ENCODE measurements at places on chromosomes 7 and 10.

DNA sequence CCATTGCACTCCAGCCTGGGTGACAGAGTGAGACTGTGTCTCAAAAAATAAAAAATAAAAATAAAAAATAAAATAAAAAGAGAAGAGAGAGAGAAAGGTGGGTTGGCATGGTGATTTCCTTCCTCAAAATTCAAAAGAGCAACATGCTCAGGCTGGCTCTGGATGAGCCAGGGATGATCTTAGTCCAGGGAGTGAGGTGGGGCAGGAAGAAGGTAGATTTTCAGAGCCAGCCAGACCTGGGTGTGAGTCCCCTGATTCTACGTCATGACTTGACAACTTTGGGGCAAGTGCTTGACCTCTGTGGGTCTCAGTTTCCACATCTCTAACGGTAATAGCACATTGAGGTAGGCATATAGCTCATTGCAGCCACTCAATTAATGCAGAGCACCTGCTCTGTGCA lies 109.4 kb upstream of the CTBP2 start:
- DNase-seq: no peak

GRCh38 chr10:21511946-21512572 lies 13.4 kb downstream of the SKIDA1 start:
- DNase-seq: no peak

- no peak for DNase-seq
These were observed 83.5 kb downstream of the ZMYND11 start for GRCh38 chr10:218798-219197.

DNA sequence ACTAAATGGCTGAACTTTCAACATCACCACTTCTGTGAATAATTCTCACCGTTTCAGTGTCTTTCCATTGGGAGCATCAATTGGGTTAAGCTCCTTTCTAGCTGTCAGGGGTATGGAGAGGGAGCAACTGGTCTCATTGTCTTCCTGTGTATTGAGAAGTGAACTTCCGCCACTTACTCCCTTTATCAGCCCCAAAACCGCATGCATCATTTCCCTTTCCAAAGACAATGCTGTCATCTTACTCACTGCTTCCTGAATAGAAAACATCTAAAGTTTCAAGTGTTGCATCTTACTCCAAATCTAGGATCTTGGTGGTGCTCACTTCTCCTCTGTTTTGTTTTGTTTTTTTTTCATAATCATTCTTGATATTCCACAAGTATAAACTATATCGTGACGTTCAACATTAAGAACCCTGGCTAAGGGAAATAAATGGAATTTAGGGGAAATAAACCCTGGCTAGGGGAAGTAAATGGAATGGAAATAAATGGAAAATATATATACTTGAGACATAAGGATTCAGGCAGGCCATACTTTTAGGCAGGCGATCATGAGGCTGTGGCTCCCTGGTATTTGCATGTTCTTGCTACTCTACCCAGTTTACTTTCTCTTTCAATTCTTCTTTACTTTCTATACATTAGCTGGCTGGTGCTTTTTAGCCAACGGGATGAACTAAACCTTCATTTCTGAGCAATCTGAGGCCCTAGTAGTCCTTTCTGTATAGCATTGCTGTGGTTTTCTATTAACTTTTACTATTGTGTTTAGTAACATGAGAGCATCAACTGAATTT lies 371.9 kb downstream of the BMPER start:
- DNase-seq: no peak

DNA sequence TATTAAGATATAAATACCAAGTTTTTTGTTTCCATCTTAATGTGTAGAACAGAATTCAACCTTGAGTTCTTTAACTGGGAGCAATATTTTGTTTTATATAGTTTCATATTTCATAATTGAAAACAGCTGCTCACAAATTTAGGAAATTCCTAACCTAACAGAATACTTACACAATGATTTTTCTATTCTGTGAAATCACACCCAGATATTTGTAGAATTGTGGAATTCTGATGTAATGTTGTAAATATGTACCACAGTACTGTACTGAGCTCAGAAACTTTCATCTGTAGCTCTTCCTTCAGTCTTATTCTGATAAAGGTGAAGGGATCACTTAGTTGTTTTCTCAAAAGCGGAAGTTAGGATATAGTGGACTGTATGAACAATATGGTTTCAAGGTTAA lies 143.4 kb upstream of the GLI3 start:
- DNase-seq: no peak

DNA sequence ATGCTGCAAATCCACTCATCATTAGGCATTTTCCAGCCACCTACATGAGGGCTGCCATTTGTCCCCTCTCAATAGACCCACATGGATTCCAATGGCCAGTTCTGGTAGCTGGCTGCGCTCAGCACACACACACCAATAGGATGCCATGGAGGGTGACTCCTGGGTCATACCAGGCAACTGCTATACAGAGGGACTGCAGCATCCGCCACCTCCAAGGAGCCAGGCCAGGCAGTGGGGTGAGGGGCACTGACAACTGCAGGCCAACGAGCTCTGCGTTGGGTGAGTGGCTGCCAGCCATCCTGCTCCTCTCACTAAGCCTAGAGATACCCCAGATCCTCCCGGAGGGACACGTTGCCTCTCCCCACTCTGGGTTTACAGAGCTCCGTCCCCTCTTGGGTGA lies 118.8 kb upstream of the NANOS1 start:
- DNase-seq: no peak

GRCh38 chr10:2963889-2964631 lies 103.3 kb upstream of the PFKP start:
- DNase-seq: no peak

DNA sequence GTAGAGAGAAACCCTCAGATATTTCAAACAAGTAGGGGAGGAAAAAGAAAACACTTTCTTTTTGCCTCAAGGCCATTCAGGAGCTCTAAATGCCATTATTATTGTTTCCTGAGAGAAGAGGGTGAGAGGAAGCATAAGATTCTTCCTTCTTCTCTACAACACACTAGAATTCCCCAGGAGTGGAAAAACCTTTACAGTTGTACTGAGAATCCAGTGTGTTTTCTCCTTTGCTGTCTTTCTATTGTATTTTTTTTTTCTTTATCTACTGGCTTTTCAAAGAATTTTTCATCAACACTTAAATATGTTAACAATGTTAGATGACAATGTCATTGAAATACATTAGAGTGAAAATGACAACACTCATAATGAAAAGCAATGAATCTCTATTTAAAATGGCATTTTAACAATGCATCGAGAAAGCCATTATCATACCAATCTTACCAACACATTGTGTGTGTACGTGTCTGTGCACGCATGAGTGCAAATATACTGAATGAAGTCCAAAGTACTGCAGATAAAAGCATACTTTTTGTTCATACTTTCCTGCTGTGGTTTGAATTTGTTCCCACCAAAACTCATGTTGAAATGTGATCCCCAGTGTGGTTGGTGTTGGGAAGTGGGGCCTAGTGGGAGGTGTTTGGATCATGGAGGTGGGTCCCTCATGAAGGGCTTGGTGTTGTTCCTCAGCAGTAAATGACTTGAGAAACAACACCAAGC lies 24.2 kb upstream of the MACC1 start:
- no peak for DNase-seq

- no peak for DNase-seq
These were observed 257.9 kb downstream of the SFMBT2 start for GRCh38 chr10:7152982-7153381.

GRCh38 chr10:99633832-99634231 lies 13.6 kb upstream of the SLC25A28 start:
- no peak for DNase-seq

DNA sequence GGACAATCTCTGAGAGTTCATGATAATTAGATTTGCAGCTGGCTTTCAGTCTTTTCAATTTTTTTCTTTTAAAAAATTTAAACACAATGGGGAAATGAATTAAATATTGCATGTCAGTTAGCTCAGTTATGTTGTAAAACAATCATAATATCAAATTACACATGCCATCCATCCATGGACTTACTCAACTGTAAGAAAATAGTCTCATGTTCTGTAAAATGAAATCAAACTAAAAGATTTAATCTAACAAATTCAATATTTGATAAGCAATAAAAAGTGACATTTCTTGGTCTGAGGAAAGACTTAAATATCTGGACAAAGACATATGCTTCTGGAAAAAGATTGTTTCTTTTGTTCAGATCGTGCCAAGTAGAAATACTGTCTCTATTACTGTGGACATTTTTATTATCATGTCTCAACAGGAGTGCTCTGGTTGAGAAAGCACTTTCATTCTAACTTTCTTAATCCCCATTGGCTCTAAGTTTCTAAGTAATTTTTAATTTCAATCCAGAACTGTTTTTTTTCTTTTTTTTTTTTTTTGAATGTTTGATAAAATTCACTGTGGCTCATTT lies 179.2 kb upstream of the FAM3C start:
- DNase-seq: no peak

GRCh38 chr7:99308461-99309074 lies 17.1 kb upstream of the ARPC1A start:
- no peak for DNase-seq

- peak; percentile 36 for DNase-seq
These were observed 13.1 kb downstream of the STX1A start for GRCh38 chr7:73706126-73707044.

DNA sequence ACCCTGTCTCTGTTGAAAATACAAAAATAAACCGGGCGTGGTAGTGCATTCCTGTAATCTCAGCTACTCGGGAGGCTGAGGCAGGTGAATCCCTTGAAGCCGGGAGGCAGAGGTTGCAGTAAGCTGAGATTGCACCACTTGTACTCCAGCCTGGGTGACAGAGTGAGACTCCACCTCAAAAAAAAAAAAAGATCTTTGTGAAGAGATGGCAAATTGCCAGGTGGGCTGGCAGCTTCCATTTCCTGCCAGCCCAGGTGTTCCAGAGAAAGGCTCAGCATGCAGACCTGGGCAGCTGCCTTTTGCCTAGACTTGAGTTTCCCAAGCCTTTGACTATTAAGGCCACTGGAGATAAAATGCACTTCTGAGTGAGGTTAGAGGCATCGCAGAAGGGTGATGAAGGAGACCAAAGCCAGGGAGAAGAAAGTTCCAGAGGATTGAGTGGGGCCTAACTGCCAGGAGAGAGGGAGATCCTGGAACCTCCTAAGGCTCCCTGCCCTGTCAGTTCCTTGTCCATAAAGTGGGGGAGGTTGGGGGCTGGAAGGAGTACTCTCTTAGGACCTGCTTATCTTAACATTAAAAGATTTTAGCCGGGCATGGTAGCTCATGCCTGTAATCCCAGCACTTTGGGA lies 10.0 kb upstream of the DDIT4 start:
- no peak for DNase-seq

- no peak for DNase-seq
These were observed 5.1 kb downstream of the NME8 start for GRCh38 chr7:37853468-37853867.

DNA sequence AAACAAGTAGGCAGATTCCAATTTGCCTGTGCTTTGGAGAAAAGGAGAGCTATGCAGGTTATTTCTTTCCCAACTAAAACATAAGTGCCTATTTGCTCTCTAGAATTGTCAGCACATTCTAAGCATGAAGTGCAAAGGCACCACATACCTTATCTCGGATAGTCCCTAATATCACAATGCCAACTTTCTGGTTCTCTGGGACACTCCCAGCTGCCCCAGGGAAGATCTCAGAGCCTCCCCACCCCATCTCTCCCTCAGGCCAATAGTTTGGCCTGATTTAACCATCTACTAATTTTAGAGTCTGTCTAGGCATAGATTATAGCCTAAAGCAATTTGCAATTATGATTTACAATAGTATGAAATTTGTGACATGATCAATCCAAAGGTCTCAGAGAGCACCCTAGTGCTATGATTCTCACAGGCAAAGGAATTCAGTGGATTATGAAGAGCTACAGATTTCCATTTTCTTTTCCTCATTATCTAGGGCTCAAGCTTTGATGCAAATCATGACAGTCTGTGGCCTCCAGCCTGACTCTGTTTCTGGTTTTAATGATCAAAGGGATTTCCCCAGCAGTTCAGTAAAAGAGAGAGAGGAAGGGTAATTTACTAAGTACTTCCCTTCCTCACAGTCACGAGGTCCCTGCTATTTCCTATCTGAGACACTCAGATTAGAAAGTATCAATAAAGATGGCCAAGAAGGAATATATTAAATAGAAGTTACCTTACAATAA lies 29.0 kb upstream of the IL6 start:
- DNase-seq: no peak

- no peak for DNase-seq
These were observed 632.5 kb downstream of the AUTS2 start for GRCh38 chr7:70230761-70231160.

DNA sequence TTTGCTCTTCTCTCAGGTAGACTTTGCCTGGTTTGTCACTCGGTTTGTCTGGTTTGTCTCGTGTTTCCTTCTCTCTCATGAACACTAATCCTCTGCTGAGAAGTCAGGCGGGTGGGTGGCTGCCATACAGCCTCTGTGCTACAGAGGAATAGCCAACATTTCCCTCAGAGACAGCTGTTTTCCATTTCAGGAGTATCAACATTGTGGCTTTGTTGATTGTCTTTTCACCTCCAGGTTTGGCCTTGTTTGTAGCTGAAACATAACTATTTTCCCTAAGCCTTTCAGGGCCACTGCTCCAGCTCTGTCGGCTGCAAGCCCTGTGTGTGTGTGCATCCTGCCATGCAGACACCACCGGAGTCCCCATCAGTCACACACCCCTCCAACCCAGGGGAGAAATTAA lies 122.8 kb downstream of the BAMBI start:
- no peak for DNase-seq

DNA sequence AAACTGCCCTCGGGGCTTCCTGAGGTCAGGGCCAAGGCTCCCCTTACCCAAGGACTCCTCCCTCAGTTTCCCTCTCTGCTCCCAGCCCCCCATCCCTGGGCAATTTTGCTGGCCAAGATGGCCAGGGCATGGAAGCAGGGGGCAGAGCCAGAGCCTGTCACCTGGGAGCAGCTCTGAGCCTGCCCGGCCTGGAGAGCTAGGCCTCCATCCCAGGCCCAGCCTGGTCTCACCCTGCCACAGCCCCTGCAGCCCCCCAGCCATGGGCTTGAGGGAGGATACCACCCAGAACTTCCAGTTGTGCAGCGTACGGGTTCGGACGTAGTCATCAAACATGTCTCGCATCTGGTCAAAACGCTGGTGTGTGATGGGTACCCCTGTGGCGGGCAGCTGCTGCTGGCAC lies 17.0 kb upstream of the TBL2 start:
- no peak for DNase-seq

DNA sequence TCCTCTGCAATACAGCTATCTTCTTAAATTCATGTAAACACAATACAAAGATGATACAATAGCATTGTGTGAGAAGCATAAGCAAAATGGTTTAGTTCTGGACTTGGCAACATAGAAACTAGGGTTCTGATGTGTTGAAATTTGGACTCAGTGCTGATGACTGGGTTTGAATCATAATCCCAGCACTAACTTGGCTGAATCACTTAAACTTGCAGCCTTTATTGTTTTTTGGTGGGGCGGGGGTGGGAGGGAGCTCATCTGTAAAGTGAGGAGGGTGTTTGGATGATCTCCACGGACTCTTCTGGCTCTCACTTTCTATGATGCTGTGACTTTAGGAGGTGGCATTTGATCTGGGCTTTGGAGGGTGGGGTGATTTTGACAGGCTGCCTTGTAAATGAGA lies 158.2 kb downstream of the WNT2 start:
- DNase-seq: no peak

- DNase-seq: no peak
These were observed 19.1 kb downstream of the DPYSL4 start for GRCh38 chr10:132205650-132206376.

GRCh38 chr10:12661671-12662070 lies 312.3 kb downstream of the CAMK1D start:
- DNase-seq: no peak
